Vagina (tissue), 2 donors: ENCODE measurements at places on chromosomes 3 and 15.

DNA sequence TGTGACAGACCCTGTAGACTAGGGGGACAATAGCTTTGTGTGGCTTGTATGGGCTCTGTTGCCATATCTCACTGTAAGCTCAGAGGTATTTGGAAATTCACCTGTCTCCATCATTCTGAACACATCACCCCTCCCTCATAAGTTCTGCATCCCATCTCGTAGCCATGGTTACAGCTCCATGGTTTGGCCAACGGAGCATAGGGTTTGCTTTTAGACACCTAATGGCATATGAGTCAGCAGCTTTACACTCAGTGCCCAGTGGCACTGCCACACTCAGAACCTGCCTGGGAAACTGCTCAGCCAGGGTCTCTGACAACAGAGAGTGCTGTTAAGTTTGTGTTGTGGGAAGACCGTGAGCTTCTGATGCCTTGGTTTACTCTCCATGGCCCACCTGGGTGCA, 67.3 kb downstream of the CCK start:
- no peaks in the 10 kb centered on the region for H3K27me3 ChIP-seq
- H3K36me3 ChIP-seq = no peaks in the 10 kb centered on the region
- H3K4me3 ChIP-seq = no peak overlapping the region
- no peak for DNase-seq

- no peak overlapping the region for H3K4me3 ChIP-seq
- no peaks in the 10 kb centered on the region for H3K36me3 ChIP-seq
- no peak for DNase-seq
- H3K4me1 ChIP-seq = no peaks in the 10 kb centered on the region
- no peaks in the 10 kb centered on the region for H3K27me3 ChIP-seq
Measured at GRCh38 chr3:138511945-138512344, 77.5 kb downstream of the ESYT3 start.

DNA sequence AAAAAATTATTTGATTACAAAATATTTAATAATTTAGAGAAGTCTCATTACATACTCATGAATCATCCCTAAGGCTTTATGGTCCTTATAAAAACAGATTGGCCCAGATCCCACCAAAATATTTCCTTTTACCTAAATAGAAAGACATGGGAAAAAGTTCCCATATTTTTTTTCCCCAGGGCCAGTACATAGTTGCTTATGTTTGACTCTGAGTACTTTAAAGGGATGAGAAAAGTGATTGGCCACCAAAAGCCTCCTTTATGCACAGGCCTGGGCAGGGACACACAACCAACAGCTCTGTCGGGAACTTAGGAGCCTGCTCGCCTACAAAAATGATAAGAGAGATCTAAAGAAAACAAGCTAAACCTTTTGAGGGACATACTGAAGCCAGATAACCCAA, 22.3 kb downstream of the KCNAB1 start:
- no peak for DNase-seq
- no peaks in the 10 kb centered on the region for H3K4me1 ChIP-seq
- no peaks in the 10 kb centered on the region for H3K27me3 ChIP-seq
- no peaks in the 10 kb centered on the region for H3K36me3 ChIP-seq

- no peak for DNase-seq
- H3K4me1 ChIP-seq = peaks cover 11% of the 10 kb centered on the region
- no peaks in the 10 kb centered on the region for H3K27me3 ChIP-seq
- H3K4me3 ChIP-seq = no peak overlapping the region
- H3K36me3 ChIP-seq = no peaks in the 10 kb centered on the region
Measured at GRCh38 chr15:97995881-97996603, 35.5 kb downstream of the ARRDC4 start.

GRCh38 chr3:135907422-135908165, 57.9 kb upstream of the PPP2R3A start:
- no peaks in the 10 kb centered on the region for H3K36me3 ChIP-seq
- no peak for DNase-seq
- H3K27ac ChIP-seq = peak overlapping the region; percentile 38
- H3K4me1 ChIP-seq = peaks cover 6% of the 10 kb centered on the region

DNA sequence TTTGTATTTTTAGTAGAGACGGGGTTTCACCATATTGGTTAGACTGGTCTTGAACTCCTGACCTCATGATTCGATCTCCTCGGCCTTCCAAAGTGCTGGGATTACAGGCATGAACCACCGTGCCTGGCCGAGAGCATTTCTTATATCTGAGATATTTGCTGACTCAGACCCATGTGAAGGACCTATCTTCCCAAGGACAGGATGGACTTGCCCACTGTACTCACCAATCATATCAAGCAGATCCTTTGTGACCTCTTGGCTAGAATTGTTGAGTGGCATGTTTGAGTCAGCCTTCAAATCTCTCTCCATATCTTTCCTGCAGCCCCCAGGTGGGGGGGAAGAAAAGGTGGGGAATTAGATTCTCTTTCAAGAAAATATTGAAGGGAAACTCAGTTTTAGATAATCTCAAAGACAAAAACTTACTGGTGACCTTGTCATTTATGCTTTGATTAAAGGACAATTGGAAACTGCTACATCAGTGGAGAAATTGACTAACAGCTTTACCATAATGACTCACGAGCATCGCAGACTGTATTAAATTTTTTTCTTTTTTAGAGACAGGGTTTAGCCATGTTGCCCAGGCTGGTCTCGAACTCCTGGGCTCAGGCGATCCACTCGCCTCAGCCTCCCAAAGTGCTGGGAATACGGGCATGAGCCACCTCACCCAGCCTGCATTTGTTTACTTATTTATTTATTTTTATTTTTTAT, 3.1 kb downstream of the C3orf62 start:
- no peak overlapping the region for H3K4me3 ChIP-seq
- peaks cover 29% of the 10 kb centered on the region for H3K4me1 ChIP-seq
- no peak for DNase-seq
- no peak overlapping the region for H3K27ac ChIP-seq
- H3K27me3 ChIP-seq = no peaks in the 10 kb centered on the region

GRCh38 chr3:193451902-193452301, 73.3 kb upstream of the ATP13A5 start:
- no peak for DNase-seq
- no peaks in the 10 kb centered on the region for H3K36me3 ChIP-seq
- no peaks in the 10 kb centered on the region for H3K27me3 ChIP-seq
- no peaks in the 10 kb centered on the region for H3K4me1 ChIP-seq
- H3K27ac ChIP-seq = no peak overlapping the region

- no peak overlapping the region for H3K27ac ChIP-seq
- H3K27me3 ChIP-seq = no peaks in the 10 kb centered on the region
- no peak overlapping the region for H3K4me3 ChIP-seq
- H3K4me1 ChIP-seq = no peaks in the 10 kb centered on the region
- H3K36me3 ChIP-seq = no peaks in the 10 kb centered on the region
Measured at GRCh38 chr3:62467966-62468722, 94.8 kb upstream of the FEZF2 start.

DNA sequence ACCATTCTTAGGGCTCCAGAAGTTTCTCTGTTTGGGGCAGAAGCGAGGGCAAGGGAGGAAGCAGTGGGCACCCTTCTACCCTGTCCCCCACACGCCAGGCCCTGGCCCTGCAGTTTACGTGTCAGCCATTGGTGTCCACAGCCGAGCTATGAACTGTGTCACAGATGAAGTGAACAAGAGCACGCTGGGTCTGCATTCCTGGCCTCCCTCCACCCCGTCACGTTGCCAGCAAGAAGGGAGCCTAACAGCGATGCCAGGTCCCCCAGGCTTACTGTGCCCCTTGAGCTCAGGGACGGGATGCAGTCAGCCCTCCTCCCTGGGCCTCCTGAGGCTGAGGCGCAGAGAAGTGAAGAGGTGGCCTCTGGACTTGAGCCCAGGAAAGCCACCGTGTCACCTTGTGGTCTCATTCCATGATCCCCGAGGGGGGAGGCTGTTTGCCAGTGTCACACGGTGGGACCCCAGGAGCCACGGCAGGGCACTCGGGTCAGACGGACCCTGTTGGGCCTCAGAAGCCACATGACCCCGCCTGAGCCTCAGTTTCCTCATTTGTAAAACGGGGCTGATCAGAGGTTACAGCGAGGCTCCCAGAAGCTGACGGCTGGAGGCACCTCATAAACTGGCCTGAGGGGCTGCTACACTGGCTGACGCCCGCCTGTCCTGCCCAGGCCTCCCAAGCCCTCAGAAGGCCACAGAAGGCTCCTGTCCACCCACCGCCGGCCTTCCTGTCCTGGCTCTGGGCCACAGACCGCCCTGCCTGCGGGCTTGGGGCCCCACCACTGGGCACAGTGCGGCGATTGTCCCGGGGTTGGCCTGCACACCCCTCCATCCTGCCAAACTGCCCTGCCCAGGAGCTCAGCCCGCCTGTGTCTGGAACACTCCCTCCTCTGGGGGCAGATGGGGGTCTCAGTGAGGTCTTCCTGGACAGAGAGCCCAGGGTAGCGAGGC, 18.6 kb downstream of the IQSEC1 start:
- H3K27ac ChIP-seq = no peak overlapping the region
- no peak overlapping the region for H3K4me3 ChIP-seq
- DNase-seq = no peak
- no peaks in the 10 kb centered on the region for H3K36me3 ChIP-seq
- H3K27me3 ChIP-seq = no peaks in the 10 kb centered on the region
